ENCODE measurements at places on chromosomes 4 and X.

GRCh38 chr4:186749611-186750281 lies 26.1 kb upstream of the FAT1 start:
- DNase-seq, result no peak

GRCh38 chr4:85964298-85964697 lies 395.6 kb downstream of the MAPK10 start:
- DNase-seq, result no peak

GRCh38 chrX:21408307-21408706 lies 34.1 kb downstream of the CNKSR2 start:
- DNase-seq, result no peak

GRCh38 chr4:77203380-77204197 lies 46.6 kb downstream of the CCNG2 start:
- DNase-seq, result peak; percentile 69

- DNase-seq, result no peak
Measured at GRCh38 chr4:103449296-103450023, 251.3 kb upstream of the CENPE start.

DNA sequence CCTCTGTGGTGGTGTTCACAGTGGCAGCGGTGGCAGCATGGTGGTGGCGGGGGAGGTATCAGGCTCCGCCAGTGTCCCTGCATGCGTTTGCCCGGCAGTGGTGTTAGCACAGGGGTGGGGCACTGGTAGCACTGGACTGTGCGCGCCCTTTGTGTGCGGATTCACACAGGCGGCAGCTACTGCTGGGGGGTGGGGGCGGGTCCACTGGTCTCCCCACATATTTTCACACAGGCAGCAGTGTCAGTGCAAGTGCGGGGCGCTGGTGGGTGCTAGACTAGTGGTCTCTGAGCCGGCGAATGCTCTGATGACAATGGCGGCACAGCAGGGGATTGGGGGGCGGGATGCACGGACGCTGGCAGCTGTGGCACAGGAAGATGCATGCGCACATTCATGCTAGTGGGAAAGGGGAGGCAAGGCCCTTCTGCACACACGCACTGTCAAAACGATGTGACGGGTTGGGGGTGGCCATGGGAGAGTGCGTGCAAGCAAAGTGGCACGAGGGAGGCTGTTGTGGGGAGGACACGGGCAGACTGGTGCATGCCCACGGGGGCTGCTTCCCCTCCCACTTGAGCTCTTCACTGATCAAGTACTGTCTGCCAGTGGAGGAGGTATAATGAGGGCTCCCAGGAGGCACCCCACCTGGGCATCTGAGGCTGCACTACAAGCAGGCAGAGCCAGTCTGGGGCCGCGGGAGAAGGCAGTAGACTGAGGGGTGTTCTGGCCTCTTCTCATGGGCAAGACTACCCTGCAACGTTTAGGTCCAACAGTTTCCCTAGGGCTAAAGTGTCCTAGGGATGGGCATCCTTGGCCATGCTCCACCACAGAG lies 53.0 kb downstream of the POF1B start:
- DNase-seq, result no peak

GRCh38 chr4:123449780-123450179 lies 53.2 kb downstream of the SPRY1 start:
- peak; percentile 12 for DNase-seq

- no peak for DNase-seq
Measured at GRCh38 chrX:112931478-112931877, 90.8 kb upstream of the AMOT start.

DNA sequence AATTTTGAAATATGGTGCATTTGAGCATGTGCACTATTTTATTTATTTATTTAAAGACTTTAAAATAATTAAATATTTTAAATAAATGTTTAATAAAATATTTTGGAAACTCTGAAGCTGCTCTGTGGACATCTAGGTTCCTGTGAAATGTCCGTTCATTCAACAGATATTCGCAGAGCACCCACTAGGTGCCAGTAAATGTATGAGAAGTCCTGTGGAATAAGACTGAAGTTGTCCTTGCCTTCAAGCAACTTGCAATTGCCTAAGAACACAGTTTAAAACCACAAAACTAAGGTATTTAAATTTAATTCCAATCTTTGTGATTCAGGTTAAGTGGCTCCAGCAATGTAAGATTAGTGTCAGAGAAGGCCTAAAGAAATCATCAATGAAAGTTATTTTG lies 306.7 kb downstream of the GBA3 start:
- no peak for DNase-seq

GRCh38 chrX:93420525-93421082 lies 252.8 kb downstream of the NAP1L3 start:
- DNase-seq, result no peak

DNA sequence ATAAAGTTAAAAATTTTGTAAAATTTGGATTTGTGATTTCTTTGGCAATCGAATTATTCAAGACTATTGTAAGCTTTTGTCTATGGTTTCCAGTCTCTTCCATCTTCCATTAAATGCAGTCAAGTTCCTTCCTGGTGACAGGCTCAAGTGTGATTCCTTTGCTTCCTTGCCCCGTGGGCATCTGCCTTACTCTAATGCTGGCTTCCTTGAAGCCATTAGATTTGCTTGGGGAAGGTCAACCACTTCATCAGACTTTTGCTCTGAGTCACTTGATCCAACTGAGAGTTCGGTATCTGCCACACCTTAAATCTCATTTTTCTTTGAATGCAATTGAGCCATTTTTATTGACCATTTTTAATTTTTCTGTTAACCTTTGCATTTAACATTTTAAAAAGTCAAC lies 648.8 kb downstream of the SPOCK3 start:
- no peak for DNase-seq

- DNase-seq, result no peak
Measured at GRCh38 chrX:9483376-9483775, 18.5 kb downstream of the TBL1X start.

- DNase-seq, result no peak
Measured at GRCh38 chr4:147025042-147025441, 79.4 kb upstream of the TTC29 start.

DNA sequence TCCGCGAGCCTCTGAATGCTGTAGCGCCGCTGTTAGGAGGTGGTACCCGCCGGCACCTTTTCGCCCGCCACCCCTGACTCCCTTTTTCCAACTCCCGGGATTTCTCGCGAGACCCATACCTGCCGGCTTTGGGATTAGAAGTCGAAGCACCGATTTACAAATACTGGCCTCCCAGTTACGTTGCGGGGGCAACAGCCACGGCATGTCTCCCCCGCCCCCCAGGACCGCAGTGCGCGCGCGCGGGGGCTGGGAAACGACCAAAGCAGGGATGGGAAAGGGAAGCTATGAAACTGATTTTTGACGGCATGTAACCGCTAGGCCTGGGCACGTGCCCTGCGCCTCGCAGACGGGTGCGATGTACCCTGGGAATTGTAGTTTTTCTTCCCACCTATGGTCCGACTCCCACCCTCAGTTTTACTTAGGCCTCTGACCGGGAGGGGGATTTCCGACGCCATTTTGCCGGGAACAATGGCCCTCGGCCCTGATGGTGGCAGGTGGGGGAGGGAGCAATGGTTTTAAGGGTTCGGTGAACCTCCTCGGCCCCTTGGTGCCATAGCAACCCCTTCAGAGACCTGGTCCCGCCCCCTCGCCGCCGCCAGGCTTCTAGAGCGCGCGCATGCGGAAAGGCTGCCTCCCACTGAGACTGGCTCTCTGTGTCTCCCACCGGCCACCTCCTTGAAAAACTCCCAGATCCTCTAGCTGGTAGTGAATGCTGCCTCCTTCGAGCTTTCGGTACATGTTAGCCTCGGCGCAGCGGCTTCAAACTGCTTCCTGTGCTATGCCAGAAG lies 772 bp upstream of the WNK3 start:
- DNase-seq, result peak; percentile 16

Data from activated CD4-positive, alpha-beta T cell treated with anti-CD3 and anti-CD28 coated beads, Interleukin-2, amount 50 U/mL, for 16 hours (primary cell).